ENCODE measurements at places on chromosomes 5 and 9.

- no peak for DNase-seq
Measured at GRCh38 chr9:91908293-91908623, 41.8 kb downstream of the ROR2 start.

- no peak for DNase-seq
Measured at GRCh38 chr5:10391130-10391529, 37.6 kb downstream of the MARCHF6 start.

GRCh38 chr9:34362614-34363214 lies 14.0 kb downstream of the MYORG start:
- no peak for DNase-seq

DNA sequence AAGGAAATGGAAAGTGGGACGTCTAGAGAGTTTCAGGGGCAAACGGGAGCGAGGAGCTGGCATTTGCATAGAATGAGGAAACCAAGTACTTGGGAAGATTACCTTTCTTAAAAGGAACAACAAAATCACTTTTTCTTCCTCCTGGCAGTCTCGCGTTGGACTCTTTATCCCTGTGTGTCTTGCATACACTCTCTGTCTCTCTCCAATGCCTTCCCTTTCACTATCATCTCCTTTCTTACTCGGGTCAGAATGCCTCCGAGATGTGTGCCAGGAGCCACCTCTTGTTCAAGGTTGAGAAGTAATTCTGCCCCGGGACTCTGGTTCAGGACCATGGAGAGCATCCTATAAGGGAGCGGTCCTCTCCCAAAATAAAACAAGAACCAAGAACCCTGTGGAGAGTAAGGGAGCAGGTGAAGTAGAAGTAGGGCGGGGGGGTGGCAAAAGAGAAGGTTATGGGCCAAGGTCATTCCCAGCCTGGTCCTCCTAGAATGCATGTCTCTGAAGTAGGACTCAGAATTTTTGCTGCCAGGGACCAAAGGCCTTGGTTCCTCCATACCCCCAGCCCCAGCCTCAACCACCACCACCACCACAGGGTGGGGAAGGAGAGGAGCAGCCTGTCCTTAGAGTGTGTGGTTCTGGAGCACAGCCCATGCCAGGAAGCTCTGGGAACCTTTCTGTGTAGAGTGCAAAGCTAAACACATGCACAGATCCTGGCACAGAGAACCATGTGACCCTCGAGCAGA lies 72.1 kb upstream of the ARAP3 start:
- DNase-seq = no peak

DNA sequence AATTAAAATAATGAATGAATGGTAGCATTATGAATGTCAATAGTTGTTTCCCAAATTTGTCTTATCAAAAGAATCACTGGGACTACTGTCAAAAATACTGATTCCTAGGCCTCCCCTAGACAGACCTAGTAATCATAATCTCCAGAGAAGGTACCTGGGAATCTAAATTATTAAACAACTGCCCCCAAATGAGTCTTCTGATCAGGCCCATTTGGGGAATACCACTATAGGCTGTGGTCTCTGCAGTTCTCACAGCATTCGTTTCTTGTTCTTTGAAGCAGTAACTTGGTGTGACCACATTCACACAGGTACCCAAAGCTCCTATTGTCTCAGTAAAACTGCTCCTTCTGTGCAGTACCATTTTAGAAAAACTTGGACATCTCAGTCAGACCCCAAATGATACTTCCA lies 230.9 kb downstream of the PIK3R1 start:
- no peak for DNase-seq

Measured in spleen (tissue), 13 donors.